T-helper 9 cell (primary cell): ENCODE measurements at places on chromosomes 12 and 14.

GRCh38 chr12:47686645-47687240 lies 19.1 kb downstream of the RPAP3 start:
- DNase-seq: no peak

GRCh38 chr12:7005311-7005710 lies 13.0 kb downstream of the LPCAT3 start:
- DNase-seq: no peak

- DNase-seq: no peak
Observed at GRCh38 chr12:25186038-25186787, 8.7 kb downstream of the DNAI7 start.

- no peak for DNase-seq
Observed at GRCh38 chr12:79514730-79515529, 175.8 kb downstream of the PAWR start.

GRCh38 chr14:99136047-99136400 lies 136.0 kb downstream of the BCL11B start:
- no peak for DNase-seq

DNA sequence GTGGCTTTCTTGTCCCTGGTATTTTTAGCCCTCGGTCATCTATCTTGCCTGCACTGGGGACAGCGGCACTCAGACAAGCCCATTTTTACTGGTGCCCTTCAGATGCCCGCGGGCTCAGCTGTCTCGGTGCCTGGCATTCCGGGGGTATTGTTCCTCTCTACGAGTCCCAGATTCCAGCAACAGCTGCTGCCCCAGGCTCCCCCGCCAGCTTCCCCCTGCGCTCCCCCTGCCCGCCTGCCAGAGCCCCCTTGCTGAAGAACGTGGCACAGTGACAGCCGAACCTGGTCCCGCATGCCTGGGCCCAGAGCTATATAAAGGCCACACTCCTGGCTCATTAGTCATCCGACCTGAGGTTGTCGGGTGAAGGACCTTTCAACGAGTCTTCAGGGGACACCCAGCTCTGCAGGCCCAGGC lies 10.9 kb upstream of the MYL2 start:
- no peak for DNase-seq

- no peak for DNase-seq
Observed at GRCh38 chr12:95191060-95191696, 26.1 kb downstream of the FGD6 start.

- no peak for DNase-seq
Observed at GRCh38 chr12:32522331-32523221, 123.2 kb downstream of the FGD4 start.

DNA sequence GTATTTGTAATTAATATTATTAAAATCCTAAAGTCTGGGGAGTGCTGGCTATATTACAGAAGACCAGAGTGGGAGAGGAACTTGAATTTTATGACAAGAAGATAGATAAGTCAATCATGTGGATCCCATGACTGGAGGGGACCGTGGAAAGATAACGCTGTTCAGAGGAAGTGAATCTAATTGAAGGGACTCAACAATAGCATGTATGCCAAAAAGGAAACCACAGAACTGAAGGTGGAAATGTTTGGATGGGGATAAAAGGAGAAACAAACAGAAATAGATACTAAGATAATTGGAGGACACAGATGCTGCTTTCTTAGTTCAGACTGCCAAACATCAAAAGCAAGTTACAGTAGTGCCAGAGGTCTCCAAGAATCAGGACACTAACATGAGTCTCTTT lies 21.1 kb downstream of the OR6J1 start:
- DNase-seq: no peak
